ENCODE measurements at places on chromosomes 1 and 21. TPM values are rescaled to one million over a fixed set of nuclear protein-coding genes. Genes with fewer than 3 reads are reported as not detected.

The GIPC2 gene
- total RNA-seq = 2.7 TPM

The LAX1 gene
- total RNA-seq = 0.49 TPM

The KCNH1 gene
- 3.9 TPM for total RNA-seq

The RIMS3 gene
- total RNA-seq = 4.7 TPM

The TRIM62 gene
- total RNA-seq = 8.8 TPM

The LCA5L gene
- not detected for total RNA-seq

The SEMA6C gene
- total RNA-seq = 10.1 TPM

The CD1B gene
- not detected for total RNA-seq

The C8A gene
- not detected for total RNA-seq

The ZBTB8B gene
- total RNA-seq = not detected

GRCh38 chr1:56968878-56969495 lies 3.2 kb upstream of the C8B start:
- no peak overlapping the region for H3K4me3 ChIP-seq
- H3K27me3 ChIP-seq = no peaks in the 10 kb centered on the region
- DNase-seq = no peak
- H3K4me1 ChIP-seq = no peaks in the 10 kb centered on the region

GRCh38 chr1:56070601-56071000 lies 508.8 kb downstream of the PLPP3 start:
- DNase-seq = no peak
- H3K27ac ChIP-seq = peak overlapping the region; percentile 15
- no peaks in the 10 kb centered on the region for H3K36me3 ChIP-seq
- H3K4me3 ChIP-seq = no peak overlapping the region
- no peaks in the 10 kb centered on the region for H3K27me3 ChIP-seq

- no peak for DNase-seq
- no peaks in the 10 kb centered on the region for H3K4me1 ChIP-seq
- H3K4me3 ChIP-seq = no peak overlapping the region
- no peaks in the 10 kb centered on the region for H3K27me3 ChIP-seq
Observed at GRCh38 chr1:50697440-50698421, 262.3 kb downstream of the FAF1 start.

- H3K36me3 ChIP-seq = no peaks in the 10 kb centered on the region
- no peak overlapping the region for H3K27ac ChIP-seq
- H3K4me1 ChIP-seq = peaks cover 50% of the 10 kb centered on the region
- H3K27me3 ChIP-seq = no peaks in the 10 kb centered on the region
- no peak overlapping the region for H3K4me3 ChIP-seq
Observed at GRCh38 chr1:230081751-230082150, 14.7 kb downstream of the GALNT2 start.

DNA sequence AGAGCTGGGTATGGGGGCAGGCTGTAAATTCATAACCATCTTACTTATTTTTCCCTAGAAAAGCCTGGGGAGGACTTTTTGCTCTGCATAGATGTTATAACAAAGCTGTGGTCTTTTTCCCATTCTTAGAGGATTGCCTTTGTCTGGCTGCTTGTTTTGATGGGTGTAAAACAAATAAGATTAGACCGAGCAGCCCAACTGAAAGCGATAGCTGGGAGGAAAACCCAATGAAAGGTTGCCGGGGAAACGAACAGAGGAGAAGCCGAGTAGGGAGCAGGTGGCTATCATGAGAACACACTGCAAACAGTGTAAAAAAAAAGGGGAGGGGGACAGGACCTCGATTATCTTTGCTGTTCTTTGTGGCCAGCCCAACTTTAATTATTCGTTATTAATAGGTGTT lies 1.9 kb downstream of the ELAVL4 start:
- no peaks in the 10 kb centered on the region for H3K36me3 ChIP-seq
- peaks cover 8% of the 10 kb centered on the region for H3K4me1 ChIP-seq
- no peak overlapping the region for H3K27ac ChIP-seq
- no peak overlapping the region for H3K4me3 ChIP-seq
- DNase-seq = no peak

GRCh38 chr1:148385371-148386030 lies 97.6 kb downstream of the PPIAL4G start:
- H3K4me3 ChIP-seq = no peak overlapping the region
- DNase-seq = no peak
- no peak overlapping the region for H3K27ac ChIP-seq
- no peaks in the 10 kb centered on the region for H3K27me3 ChIP-seq

DNA sequence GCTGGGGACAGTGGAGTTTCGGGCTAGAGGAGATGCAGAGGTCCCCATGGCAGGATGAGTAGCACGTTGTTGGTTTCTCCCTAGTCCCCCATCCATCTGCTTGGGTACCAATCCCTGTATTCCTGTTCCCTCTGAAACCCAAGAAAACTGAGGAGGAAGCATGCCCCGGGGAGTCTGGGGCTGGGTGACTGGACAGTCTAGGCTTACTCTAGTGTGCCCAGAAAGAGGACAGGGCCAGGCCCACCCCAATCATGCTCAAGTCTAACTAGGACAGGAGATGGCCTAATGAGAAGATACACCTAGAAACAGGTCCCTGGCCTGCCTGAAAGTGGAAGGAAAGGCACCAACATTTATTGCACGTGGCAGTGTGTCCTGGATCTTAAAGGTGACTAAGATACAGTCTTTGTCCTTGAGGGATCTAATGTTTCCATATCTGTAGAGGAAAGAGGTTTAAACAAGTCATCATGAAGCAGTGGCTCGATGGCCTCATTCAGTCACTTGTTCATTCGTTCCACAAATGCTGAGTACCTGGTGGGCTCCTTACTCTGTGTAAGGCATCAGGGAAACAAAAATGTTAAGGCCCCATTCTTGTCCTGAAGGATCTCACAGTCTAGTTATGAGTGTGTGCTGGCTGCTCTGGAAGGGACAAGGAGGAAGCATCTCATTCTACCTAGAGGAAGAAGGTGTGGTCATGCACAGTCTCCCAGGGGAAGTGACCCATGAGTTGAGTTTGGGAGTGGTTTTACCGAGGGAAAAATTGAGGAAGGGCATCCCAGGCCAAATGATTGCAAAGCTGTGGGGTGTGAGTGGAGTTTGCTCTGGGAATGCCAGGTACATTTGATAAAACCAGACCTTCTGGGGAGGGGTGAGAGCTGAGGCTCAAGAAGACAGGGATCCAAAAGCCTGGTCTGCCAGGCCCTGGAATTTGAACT lies 10.0 kb downstream of the CDK18 start:
- H3K27me3 ChIP-seq = no peaks in the 10 kb centered on the region
- H3K27ac ChIP-seq = no peak overlapping the region
- no peak for DNase-seq

DNA sequence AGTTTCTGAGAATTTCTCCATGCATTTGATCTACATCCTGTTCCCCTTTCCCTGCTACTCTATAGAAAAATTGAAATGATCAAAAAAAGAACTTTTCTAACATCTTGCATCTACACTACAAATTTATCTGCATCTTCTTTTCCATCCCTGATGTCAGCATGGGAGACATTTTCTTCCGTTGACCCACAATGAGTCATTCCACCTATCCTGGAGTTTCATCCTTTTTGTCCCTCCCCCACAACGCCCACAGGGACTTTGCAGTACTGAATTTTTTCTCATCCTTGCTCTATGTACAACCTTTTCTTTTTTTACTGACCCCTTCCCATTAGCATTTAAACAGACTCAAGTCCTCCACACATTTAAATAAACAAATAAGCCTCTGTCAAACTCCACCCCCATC lies 112.2 kb upstream of the MROH9 start:
- no peak overlapping the region for H3K4me3 ChIP-seq
- no peaks in the 10 kb centered on the region for H3K27me3 ChIP-seq
- H3K27ac ChIP-seq = no peak overlapping the region
- no peak for DNase-seq
- H3K4me1 ChIP-seq = no peaks in the 10 kb centered on the region
- no peaks in the 10 kb centered on the region for H3K36me3 ChIP-seq

DNA sequence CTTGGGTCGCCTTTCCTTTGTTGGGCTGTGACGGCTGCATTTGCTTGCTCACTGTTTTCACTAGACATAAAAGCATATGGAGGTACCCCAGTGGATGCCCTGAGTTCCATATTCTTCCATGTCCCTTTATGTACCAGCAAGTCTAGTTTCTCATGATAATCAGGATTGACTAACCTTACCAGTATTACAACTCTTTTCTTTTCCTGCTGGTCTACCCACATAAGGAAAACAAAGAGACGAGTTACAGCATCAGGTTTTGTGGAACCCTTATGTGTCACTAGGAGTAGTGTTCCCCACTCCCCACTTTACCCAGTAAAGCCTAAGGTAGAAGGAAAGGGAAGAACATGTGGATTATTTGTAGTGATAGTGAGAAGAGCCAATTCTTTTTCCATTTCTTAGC lies 16.4 kb upstream of the CENPF start:
- DNase-seq = no peak
- H3K4me3 ChIP-seq = no peak overlapping the region
- no peaks in the 10 kb centered on the region for H3K27me3 ChIP-seq
- no peak overlapping the region for H3K27ac ChIP-seq

DNA sequence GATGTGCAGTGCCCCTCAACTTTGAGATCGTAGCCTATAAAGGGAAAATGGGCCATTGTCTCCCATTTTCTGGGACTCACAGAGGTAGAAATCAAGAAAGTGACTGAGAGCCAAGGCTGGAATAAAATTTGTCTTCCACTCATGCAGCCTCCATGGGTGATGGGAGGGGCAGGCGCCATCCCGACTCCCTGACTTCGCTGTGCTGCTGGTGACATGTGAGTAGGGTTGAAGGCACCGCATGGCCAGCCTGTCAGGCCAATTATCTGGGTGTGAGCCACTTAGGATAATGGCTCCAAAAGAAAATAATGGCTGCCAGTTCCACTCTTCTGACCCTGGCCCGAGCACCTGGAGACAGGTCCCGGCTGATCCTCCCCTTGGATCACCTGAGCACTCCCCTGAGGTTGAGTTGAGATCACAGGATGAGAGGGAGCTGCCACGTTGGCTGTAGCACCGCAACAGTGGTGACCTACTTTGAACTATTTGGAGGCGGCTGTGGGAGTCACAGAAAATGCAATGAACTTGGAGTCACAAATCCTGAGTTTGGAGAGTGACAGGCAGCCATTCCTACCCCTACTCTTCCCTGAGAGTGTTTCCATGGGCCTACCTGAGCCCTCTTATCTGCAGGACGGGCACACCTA lies 26.3 kb downstream of the CAPN9 start:
- no peak for DNase-seq
- no peak overlapping the region for H3K27ac ChIP-seq
- H3K27me3 ChIP-seq = no peaks in the 10 kb centered on the region
- H3K36me3 ChIP-seq = no peaks in the 10 kb centered on the region

DNA sequence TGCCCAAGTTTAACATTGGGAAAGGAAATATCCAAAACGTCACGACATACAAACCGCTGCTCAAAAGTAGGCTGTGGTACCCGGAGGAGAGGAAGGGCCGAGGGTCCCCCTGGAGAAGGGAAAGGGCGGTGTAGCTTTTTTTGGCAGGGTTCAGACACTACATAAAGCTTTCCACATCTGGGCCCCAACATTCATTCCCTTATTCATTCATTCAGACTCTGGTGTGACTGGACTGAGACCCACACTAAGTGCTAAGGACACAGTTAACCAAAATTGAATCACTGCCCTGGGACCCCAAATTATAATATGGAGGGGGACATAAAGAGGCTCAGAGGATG lies 10.3 kb upstream of the COL8A2 start:
- no peak overlapping the region for H3K4me3 ChIP-seq
- DNase-seq = no peak
- H3K27ac ChIP-seq = peak overlapping the region; percentile 82
- peaks cover 24% of the 10 kb centered on the region for H3K36me3 ChIP-seq
- no peaks in the 10 kb centered on the region for H3K27me3 ChIP-seq
- H3K4me1 ChIP-seq = peaks cover 47% of the 10 kb centered on the region

GRCh38 chr1:5921129-5921528 lies 71.1 kb downstream of the NPHP4 start:
- DNase-seq = peak; percentile 5
- H3K27ac ChIP-seq = no peak overlapping the region
- H3K4me3 ChIP-seq = no peak overlapping the region
- no peaks in the 10 kb centered on the region for H3K36me3 ChIP-seq
- no peaks in the 10 kb centered on the region for H3K4me1 ChIP-seq
- H3K27me3 ChIP-seq = no peaks in the 10 kb centered on the region

- H3K27me3 ChIP-seq = no peaks in the 10 kb centered on the region
- no peak overlapping the region for H3K27ac ChIP-seq
- H3K4me1 ChIP-seq = no peaks in the 10 kb centered on the region
- no peaks in the 10 kb centered on the region for H3K36me3 ChIP-seq
Observed at GRCh38 chr1:173330149-173330951, 123.2 kb upstream of the TNFSF4 start.

- no peak overlapping the region for H3K4me3 ChIP-seq
- no peak for DNase-seq
- no peaks in the 10 kb centered on the region for H3K27me3 ChIP-seq
- no peaks in the 10 kb centered on the region for H3K4me1 ChIP-seq
- no peak overlapping the region for H3K27ac ChIP-seq
- no peaks in the 10 kb centered on the region for H3K36me3 ChIP-seq
Observed at GRCh38 chr1:203000217-203000944, 6.8 kb upstream of the TMEM183A start.

- H3K36me3 ChIP-seq = no peaks in the 10 kb centered on the region
- H3K27ac ChIP-seq = no peak overlapping the region
- no peaks in the 10 kb centered on the region for H3K4me1 ChIP-seq
Observed at GRCh38 chr1:113857776-113858175, 13.7 kb downstream of the PTPN22 start.

GRCh38 chr1:109787845-109788601 lies 24.3 kb upstream of the EPS8L3 start:
- no peak overlapping the region for H3K4me3 ChIP-seq
- no peaks in the 10 kb centered on the region for H3K36me3 ChIP-seq
- peaks cover 47% of the 10 kb centered on the region for H3K4me1 ChIP-seq
- H3K27ac ChIP-seq = no peak overlapping the region
- H3K27me3 ChIP-seq = no peaks in the 10 kb centered on the region
